ENCODE measurements at places on chromosomes 16 and 17.
A peak's percentile ranks its signal among the peaks of the same experiment; 100 is the strongest.

DNA sequence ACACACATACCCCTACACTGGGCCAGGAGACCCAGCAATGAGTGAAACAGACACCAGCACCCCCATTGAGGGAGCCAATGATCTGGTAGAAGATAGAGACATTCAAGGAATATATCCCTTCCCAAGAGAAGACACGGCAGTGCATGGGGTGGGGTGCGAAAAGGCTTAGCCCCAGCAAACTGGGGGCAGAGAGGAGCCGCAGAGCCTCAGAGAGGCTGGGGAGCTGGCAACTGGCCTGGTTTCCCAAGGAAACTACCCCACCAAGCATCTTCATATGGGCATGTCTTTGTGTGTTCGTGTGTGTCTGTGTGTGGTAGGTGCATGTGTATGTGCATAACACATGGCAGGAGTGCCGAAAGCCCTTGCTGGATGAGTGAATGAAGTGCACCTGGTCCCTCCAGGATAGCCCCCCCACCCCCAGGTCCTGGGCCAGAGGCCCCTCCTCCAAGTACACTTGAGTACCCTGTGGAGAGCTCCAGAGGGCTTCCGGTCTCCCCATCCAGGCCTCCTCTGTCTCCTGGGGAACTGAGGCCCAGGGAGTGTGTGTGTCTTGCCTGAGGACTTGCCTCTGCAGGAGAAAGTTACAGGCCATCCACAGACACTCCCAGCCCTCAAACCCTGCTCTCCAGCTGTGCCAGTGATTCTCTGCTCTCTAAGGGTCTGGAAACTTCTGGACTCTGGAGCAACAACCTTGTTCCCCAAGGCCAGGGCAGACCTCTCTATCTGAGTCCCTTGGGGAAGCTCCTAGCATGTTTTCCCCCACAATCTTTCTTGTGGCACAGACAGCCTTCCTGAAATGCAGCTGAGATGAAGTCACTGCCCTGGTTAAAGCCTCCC, 15.9 kb downstream of the TBX2 start:
- DNase-seq, result no peak

- no peak for DNase-seq
Observed at GRCh38 chr16:27721531-27722181, 171.7 kb downstream of the KATNIP start.

GRCh38 chr16:86452451-86452850, 57.9 kb upstream of the FOXF1 start:
- DNase-seq, result no peak

GRCh38 chr17:20010099-20010863, 1.1 kb downstream of the SPECC1 start:
- DNase-seq, result no peak

- no peak for DNase-seq
Observed at GRCh38 chr17:11244776-11245175, 3.8 kb downstream of the SHISA6 start.

DNA sequence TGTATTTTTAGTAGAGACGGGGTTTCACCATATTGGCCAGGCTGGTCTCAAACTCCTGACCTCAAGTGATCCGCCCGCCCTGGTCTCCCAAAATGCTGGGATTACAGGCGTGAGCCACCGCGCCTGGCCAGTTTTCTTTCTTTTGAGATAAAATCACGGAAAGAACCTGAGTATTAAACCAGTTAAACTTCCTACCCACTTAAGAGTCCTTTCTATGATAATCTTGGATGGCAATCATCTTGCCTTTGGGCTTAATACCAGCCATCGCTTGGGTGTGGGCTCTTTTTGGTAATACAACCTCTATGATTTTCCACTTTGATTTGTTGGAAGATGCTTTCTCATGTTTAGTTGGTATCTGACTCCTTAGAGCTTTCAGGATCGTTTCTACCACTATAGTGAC, 24.0 kb downstream of the PITPNC1 start:
- DNase-seq, result no peak

DNA sequence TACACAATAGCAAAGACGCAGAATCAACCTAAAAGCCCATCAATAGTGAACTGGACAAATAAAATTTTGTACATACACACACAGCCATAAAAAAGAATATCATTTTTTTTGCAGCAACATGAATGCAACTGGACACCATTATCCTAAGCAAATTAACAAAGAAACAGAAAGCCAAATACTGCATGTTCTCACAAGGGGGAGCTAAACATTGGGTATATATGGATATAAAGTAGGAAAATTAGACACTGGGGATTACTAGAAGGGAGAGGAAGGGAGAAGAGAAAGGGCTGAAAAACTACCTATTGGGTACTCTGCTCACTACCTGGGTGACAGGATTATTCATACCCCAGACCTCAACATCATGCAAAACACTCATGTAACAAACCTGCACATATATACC, 28.2 kb downstream of the ADAMTS18 start:
- DNase-seq, result no peak

- DNase-seq, result no peak
Observed at GRCh38 chr16:1537763-1538289, 4.4 kb downstream of the TMEM204 start.

- no peak for DNase-seq
Observed at GRCh38 chr16:11604783-11605563, 18.3 kb upstream of the LITAF start.

DNA sequence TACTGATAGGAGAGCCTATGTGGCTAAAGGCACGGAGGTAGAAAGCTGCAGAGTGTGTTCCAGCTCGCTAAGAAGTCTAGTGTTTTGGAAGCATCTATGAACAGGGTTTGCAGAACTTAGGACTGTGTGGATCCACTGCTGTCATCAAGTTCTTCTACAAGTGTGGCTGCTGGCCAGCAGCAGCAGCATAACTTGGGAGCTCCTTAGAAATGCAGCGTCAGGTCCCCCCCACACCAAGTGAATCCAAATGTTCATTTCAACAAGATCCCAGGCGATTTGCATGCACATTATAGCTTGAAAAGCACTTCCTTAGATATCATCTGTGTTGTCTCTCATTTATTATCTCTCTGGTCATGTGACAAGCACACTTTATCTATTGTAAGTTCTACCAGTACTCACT, 131.9 kb upstream of the SHISA6 start:
- DNase-seq, result no peak

DNA sequence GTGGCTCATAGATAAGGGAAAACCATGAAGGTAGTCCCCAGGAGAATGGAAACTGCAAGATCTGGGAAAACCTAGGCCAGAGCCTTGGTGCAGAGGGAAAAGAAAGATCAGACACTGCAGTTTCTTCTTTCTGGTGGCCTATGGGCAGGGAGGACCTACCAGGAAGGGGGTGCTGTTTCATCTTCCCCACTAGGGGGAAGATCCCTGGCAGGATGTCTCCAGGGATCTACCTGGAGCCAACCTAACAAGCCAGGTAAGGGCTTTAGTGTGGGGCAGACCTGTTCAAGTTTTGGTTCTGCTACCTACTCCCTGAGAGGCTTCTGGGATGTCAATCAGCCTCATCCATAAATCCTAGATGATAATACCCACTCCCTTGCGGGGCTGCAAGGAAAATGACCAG, 21.4 kb downstream of the TOM1L2 start:
- DNase-seq, result no peak

GRCh38 chr16:48139517-48139916, 16.3 kb downstream of the ABCC12 start:
- no peak for DNase-seq

- DNase-seq, result no peak
Observed at GRCh38 chr16:50688083-50688482, 5.3 kb upstream of the NOD2 start.

GRCh38 chr17:82400830-82401229, 17.3 kb upstream of the HEXD start:
- peak; percentile 23 for DNase-seq

DNA sequence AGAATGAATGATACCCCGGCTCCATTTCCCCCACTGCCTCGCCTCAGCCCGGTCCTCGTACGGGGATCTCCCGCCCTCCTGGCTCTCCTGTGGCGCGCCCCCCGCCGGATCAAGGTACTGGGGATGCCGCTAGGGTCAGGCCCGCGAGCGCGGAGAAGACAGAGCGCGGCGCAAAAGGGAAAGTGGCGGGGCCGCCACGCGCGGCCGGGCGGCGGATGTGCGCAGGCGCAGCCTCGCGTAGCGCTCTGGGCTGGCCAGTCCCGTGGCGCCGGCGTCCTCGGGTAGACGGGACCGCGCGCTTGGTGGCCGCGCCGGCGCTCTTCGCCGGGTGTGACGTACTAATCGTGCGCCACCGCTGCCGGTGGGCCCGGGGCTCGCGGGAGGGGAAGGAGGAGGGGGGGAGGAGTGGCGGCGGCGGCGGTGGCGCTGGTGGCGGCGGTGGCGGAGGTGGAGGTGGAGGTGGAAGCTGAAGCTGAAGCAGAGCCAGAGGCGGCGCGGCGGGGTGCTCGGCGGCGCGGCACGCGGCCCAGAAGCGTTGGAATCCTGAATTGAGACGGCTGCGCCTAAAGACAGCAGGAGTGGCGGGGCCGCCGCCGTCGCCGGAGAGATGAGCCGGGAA, at the start of gene SENP3:
Gene SENP3 (plus strand): TSS at position 331 of the 619 bp plus-strand sequence. CDS start 1,158 bp downstream, outside the sequence.
- peak; percentile 80 for DNase-seq

DNA sequence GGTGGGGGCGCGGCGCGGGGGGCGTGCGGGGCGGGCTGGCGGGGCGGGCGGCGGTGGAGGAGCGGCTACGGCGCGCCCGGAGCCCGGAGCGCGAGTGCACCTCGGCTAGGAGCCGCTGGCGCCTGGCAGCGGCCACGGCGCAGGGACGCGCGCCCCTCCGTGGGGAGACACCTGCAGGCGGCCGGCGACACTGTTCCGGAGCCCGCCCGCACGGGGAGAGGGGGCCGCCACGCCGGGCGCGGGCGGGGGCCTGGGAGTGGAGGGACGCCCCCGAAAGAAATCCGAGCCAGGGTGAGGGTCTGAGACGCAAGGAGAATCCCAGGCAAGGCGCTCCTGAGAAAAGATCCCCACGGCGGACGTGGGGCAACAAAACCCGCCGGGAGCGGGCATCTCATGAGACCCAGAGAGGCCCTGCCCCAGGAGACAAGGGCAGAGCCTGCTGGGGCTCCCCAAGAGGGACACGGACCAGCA, at the start of gene GSG1L:
Gene GSG1L (minus strand): TSS at position 124 of the 471 bp plus-strand sequence. CDS start 290 bp downstream, outside the sequence.
- DNase-seq, result no peak

- DNase-seq, result no peak
Observed at GRCh38 chr17:44115585-44116415, 7.6 kb downstream of the HDAC5 start.

DNA sequence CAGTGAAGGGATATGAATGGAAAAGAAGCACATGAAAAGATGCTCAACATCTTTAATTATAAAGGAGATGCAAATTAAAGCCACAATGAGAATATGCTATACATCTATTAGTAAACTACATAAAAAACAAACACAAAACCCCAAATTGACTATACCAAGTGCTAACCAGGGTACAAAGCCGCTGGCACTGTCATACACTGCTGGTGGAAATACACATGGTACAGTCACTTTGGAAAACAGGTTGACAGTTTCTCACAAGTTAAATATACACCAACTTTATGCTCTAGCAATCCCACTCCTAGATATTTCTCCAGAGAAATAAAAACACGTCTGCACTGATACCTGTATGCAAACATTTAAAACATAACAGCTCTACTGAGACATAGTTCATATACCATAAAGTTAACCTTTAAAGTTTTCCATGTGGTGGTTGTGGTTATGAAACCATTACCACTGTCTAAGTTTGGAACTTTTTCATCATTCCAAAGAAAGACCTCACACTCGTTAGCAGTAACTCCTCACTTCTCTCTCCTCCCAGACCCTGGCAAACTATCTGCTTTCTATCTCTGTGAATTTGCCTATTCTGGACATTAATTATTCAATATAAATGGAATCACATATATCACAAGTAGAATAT, 42.7 kb downstream of the ADGRG5 start:
- no peak for DNase-seq

DNA sequence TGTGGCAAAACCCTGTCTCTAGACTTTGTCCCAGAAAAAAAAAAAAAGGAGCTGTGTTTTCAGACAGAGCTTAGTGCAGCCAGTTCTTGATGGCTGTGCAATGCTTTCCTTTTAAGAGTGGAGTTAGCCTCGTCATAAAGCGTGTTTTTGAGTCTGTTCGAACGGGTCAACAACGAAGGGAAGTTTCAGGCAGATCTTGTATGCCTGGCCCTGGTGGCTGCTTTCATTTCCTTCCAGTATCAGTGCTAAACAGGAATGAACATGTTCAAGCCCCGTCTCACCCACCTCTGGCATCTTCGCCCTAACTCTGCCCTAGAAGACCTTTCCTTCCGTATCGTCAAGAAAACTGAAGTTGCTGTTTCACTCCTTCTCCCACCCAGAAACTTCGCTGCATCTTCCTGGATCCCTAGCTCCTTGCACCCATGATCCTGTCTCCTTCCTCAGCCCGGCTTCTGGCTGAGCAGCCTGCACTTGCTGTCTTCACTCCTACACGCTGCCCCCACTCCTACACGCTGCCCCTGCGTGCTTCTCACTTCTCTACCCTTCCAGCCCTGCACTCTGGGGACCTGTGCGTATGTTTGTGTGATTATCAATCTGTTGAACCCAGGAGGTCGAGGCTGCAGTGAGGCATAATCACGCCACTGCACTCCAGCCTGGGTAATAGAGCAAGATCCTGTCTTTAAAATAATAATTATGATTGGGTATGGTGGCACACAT, 55.3 kb downstream of the USP10 start:
- no peak for DNase-seq

DNA sequence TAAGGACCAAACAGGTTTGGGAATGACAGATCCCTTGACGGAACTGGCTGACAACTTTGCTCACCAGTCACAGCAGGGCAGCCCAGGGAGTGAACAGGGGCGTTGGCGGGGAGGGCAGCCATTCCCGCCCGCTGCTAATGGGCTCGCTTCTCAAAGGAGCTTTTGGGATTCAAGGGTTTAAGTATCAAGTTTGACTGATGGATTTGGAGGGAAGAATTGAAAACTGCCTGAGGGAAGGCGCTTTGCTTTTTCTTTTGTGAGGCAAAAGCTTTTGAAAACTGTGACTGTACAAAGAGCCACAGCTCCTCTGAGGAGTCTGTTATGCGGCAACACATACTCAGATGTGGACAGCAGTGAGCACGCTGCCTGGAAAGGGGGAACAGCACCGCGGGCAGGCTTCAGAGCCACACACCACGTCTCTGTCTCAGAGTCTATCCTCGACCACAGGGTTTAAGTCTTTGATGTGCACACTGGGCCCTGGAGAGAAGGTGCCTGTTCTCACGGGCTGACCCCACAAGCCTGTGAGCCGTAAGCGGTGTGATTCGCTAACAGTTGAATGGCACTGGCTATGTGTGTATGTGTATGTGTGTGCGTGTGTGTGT, 79.9 kb upstream of the HSBP1 start:
- no peak for DNase-seq
